ENCODE measurements at places on chromosomes 5 and 9.

GRCh38 chr5:57527870-57528269, 45.3 kb upstream of the ACTBL2 start:
- DNase-seq, result no peak

GRCh38 chr5:31657315-31657979, 18.5 kb downstream of the PDZD2 start:
- no peak for DNase-seq

DNA sequence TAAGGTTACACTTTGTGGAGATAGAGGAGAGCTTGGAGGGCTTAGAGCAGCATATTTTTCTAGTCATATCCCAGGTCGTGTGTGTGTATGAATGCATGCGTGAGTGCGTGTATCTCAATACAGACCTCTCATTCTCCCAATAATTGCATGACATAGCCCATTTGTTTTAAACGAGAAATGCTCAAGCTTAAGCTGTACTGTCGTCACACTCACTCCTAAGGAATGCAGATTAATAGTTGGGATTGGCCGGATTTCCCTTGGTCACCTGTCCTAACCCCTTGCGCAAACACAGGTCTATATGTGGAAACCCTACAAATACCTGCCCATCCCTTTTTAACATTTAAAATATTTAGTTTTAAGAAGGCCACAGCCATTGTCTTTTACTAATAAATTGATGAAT, 165.8 kb downstream of the SEMA5A start:
- DNase-seq, result no peak

DNA sequence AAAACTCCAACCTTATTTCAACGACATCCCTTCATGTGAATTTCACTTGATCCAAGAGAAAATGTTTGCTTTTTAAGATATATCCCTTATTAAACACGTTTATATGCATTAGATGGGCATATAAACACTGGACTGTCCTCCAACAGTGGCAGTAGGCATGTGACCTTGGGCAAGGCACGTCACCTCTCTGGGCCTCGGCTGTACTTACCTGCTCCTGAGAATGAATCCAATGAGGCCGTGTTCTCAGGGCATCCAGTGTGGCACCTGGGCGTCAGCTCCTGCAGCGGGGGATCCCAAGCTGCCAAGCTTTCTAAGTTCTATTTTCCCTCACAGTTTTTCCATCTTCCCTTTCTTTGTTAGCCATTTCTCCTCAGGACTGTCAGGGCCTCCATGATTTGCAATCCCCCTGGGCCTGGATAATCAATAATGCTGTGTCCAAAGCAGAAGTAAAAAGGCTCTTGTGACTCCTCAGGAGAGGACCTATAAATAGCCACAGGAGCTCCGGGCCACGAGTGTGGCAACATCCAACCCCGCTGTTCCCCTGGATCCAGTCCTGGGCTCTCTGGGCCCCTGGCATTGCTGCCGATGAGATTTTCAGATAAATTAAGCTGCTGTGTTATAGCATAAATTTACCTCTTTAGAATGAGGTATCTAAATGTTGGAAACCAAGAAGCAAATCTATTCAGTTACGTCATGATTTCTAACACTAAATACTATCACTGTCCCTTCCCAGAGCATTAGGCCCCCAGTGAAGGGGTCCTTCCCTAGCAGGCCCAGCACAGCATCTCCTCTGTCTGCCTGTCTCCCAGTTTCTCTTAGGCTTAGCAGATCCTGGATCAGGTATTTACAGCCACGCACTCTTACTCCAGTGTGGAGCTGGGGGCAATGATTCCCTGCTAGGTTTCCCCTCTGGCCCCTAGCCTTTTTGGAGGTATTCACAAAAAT, 76.8 kb downstream of the PTPN3 start:
- DNase-seq, result no peak

- no peak for DNase-seq
These were observed 421.8 kb downstream of the MTRR start for GRCh38 chr5:8290721-8291120.
